ENCODE measurements at places on chromosomes 5 and 9.

- no peak for DNase-seq
These were observed 81.4 kb upstream of the COL5A1 start for GRCh38 chr9:134560206-134560605.

GRCh38 chr9:24416136-24416535 is 129.6 kb downstream of the IZUMO3 start:
- DNase-seq, result no peak

GRCh38 chr5:55226934-55227663 is at the start of gene MCIDAS:
Gene MCIDAS (minus strand): TSS chr5:55227315. CDS start chr5:55227138, 177 bp downstream.
- peak; percentile 60 for DNase-seq

DNA sequence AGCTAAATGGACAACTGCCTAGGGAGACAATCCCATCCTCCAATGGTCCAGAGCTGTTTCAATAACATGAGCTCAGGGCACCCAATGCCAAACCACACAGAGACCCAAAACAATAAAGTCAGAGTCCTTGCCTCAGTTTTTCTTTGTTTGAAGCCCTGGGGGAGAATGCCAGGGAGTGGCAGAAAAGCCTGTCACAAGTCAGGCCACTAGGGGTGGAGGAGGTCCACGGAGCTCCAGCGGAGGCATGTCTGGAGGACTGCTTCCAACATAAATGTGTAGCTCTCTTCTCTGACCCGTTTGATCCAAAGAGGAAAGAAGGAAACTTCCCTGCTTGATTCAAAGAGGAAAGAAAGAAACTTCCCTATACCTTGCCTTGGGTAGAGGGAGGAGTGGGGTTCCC is 175.3 kb downstream of the HSPA4 start:
- no peak for DNase-seq

DNA sequence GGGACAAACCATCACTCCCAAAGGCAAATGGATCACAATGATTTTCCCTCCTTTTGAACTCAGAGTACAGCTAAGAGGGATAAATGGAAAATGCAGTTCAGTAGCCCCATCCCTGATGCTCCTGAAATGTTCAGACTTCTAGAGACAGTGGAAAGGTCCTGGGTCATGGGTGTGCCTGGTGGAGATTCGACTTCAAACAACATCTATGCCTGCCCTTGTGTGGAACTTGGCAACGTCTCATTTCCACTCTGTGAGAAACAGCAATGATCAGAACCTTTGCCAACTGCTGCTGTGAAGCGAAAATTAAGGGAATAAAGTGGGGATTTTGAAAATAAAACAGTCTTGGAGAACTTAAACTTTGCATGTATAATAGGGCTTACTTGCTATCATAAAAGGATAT is 778.1 kb downstream of the SEMA5A start:
- no peak for DNase-seq

- no peak for DNase-seq
These were observed 13.8 kb downstream of the MACIR start for GRCh38 chr5:103272377-103272776.

GRCh38 chr9:129570450-129571297 is 50.2 kb downstream of the C9orf50 start:
- DNase-seq, result no peak

DNA sequence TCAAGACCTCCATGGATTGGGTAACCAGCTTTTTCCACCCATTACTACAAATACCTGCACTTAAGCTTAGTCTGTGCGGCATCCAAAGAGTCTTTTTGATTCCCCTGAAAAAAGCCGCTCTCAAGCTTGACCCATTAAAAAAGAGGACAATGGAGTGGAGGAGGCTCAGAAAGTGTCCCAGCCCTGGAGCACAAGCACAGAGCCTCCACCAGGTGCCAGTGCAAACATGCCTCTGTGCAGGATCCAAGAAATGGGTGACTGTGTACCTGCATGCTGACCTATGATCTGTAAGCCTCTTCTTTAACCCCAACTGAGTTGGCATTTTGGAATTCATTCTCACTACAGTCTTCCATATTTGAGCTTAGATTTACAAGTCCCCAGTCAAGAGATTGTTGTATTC is 168.3 kb upstream of the TLE4 start:
- DNase-seq, result peak; percentile 1

DNA sequence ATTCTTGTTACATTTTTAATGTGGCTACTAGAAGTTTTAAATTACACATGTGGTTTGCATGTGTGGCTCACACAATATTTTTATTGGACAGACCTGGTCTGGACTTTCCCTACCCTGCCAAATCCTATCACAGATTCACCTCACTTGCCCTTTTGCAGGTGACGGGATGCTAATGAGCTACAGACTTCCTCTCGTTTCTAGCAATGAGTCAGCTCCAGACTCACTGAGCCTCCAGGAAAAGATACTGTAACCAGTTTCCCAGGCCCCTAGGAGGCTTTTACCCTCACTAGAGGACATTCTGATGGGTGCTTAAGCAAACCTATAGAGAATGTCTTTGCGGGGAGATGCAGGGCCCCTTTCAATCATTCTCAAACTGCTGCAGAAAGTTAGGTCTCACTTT is 135.4 kb downstream of the WDR41 start:
- DNase-seq, result peak; percentile 89

DNA sequence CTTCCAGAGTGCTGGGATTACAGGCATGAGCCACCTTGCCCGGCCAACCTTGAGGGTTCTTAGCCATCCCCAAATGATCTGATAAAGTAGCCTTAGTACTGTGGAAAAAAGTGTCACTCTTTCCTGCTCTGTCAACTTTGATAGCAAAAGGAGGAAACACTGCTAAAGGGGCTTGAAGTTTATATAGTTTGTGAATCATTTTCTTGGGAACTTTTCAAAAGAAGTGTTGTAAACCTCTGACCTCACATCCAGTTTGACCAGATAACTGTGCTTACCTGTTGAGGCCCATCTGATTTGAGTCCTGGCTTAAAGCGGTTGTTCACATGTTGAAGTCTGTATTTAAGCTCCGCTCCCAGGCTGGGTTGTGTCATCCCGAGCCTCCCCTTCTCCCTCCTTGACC is 303.3 kb downstream of the DOCK8 start:
- no peak for DNase-seq

GRCh38 chr5:14737291-14737690 is 72.8 kb downstream of the OTULIN start:
- DNase-seq, result no peak

DNA sequence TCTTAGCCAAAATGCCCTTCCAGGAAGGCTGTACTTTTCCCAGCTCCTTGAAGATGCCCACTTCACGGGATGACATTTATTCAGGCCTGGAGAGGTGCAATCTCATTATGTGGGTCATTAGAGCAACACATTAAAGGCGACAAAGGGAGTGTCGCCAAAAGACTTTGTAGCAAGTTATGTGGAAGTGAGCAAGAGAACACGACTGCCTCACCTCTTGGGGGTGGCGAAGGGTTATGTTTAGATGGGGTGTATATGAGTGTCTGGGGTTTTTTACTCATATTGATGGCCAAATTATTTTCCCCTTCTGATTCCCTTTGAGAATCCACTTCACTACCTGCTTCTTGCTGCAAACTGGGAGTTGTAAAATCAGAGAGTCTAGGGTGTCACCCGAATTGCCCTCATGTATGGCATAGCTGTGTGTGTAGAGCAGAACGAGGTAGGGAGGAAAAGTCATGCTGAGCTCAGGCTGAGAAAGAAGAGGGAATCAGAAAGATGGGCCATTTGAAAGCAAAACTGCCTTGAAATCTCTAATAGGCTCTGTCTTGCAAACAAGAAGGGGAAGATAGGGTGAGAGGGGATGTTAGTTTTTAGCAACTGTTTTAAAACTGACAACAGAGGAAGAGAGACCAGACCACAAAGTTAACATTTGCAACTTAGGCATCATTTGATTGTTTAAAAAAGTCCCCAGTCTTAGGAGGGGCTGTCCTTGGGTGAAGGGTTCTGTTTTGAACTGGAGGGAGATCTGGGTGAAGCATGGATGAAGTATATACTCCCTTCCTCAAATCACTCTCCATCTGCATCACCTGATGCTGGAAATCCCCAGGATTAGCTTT is 97.1 kb upstream of the IL12B start:
- peak; percentile 75 for DNase-seq

DNA sequence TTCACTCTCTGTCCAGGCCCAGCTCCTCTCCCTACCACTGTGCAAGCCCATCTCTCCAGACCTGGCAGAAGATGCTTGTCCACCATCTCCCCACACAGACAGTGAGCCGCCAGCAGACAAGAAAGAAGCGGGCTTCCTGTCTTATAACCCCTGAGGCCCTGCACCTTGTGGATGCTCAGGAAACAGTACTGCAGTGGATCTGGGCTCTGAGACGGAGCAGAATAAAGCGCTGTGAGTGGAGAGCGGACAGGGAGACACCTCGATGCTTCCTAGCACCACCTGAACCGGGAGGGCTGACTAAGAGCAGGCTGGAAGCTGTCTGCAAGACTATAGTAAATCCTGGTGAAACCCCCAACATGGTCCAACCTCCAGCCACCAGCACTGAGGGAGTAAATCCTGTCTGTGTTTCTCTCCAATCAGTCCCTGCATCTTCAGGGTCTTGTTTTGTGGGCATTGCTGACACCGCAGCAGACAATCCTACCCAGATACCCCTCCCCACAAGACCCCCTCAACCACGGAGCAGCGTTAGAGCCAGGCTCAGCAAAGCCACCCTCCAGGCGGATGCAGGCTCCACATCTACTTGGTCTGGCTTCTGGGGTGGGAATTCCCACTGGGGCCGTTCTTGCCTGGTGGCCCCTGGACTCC is 18.7 kb downstream of the ORM2 start:
- DNase-seq, result no peak

GRCh38 chr5:154885439-154885838 is 27.0 kb downstream of the CNOT8 start:
- no peak for DNase-seq

GRCh38 chr9:86318187-86318586 is 35.8 kb upstream of the ISCA1 start:
- DNase-seq, result no peak

- peak; percentile 1 for DNase-seq
These were observed 173.4 kb downstream of the NDUFS4 start for GRCh38 chr5:53733853-53734252.

DNA sequence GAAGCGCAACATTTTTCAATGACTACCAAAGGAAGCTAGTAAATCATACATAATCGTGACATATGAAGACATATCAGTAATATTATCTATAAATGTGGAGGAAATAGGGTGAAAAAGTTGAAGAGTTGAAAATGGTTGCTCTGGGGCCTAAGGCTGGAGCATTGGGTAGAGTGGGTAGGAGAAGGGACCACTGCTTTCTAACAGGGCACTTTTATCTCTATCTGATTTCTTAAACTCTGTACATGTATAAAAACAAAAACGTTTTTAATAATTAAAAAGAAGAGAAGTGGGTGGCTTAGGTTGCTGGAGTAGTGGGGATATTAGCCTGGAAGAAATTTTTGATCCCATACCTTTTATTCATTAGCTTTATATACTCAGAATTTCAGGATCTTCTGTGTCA is 44.2 kb upstream of the ITGA1 start:
- DNase-seq, result no peak

- DNase-seq, result no peak
These were observed 569.0 kb downstream of the TAF11L14 start for GRCh38 chr5:18203296-18203695.

- DNase-seq, result no peak
These were observed 12.6 kb upstream of the IL12B start for GRCh38 chr5:159342840-159343239.

- peak; percentile 50 for DNase-seq
These were observed 551 bp downstream of the N4BP3 start for GRCh38 chr5:178113841-178114324.

Measured in GM12865 (cell line).